Skeletal muscle cell (primary cell): ENCODE measurements at places on chromosomes 7 and 10.

GRCh38 chr7:131004371-131004770 is 270.4 kb upstream of the KLF14 start:
- no peak for DNase-seq

DNA sequence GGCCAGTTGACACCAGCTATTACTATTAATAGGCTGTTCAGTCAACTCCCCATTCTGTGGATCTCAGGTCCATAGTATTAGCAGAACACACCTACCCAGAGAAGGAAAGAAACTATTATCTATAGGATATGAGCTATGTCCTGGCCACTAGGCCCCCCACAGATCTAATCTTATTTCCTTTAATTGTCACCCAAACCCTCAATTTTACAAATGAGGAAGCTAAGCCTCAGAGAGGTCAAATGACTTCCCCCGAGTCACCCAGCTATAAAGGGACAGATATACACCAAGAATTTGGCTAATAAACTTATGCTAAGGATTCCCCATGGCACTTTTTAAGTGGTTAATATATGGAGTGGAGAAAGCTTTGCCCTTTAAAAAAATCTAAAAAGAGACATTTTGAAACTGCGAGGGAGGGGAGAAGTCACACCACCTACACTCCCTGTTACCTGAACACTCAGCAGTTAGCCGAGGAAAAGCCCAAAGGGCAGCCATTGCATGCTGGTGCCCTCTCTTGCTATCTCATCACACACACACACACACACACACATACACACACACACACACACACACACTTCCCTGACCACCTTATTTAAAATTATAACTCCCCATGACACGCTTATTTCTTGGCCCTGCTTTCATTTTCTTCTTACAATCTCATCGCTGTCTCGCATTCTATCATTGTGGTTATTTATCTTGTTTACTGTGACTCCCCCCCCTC is 157.0 kb upstream of the ADO start:
- no peak for DNase-seq

GRCh38 chr10:19817231-19817933 is 1.1 kb downstream of the PLXDC2 start:
- no peak for DNase-seq

- no peak for DNase-seq
Measured at GRCh38 chr10:129784891-129785290, 179.2 kb downstream of the EBF3 start.

- DNase-seq, result peak; percentile 66
Measured at GRCh38 chr7:17041324-17041723, 159.5 kb upstream of the AGR3 start.

GRCh38 chr10:73635781-73636180 is 5.5 kb downstream of the MYOZ1 start:
- no peak for DNase-seq

DNA sequence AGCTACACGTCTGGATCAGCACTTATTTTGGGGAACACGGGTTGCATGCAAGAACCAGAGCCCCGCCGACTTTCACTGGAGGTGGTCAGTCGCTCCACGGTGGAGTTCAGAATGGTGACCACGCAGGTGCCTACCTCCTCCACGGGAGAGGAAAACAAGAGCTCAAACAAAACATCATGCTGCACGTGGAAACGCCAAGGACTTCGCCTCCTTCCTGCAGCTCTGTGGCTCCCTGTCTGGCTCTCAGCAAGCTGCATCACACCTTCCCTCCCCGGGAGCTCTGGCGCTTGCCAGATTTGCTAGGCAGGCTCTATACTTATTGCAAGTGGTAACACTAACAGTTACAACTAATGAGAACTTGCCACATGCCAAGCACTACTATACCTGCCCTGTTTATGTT is 26.0 kb downstream of the GSDME start:
- no peak for DNase-seq

- DNase-seq, result no peak
Measured at GRCh38 chr10:11082526-11082925, 64.9 kb downstream of the CELF2 start.

- DNase-seq, result no peak
Measured at GRCh38 chr10:12769323-12770044, 232.0 kb downstream of the CCDC3 start.

- no peak for DNase-seq
Measured at GRCh38 chr10:75451831-75452230, 20.4 kb downstream of the LRMDA start.

GRCh38 chr7:4830176-4830575 is 31.7 kb downstream of the PAPOLB start:
- peak; percentile 8 for DNase-seq

DNA sequence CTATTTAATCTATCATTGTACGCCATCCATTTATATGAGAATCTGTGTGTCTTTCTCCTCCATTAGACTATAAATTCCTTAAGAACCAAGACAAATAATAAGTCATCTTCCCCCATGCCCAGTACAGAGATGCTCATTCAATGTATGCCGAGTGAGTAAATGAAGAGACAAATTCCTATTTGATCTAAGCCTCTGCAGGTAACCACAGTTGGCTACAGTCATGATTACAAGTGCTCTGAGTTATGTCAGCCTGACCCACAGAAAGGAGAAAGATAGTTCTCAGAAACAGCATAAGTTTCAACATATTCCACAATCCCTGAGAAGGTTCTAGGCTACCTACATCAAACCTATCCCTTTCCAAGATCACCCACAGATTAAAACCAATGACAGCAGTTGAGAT is 46.1 kb downstream of the MPP7 start:
- no peak for DNase-seq

DNA sequence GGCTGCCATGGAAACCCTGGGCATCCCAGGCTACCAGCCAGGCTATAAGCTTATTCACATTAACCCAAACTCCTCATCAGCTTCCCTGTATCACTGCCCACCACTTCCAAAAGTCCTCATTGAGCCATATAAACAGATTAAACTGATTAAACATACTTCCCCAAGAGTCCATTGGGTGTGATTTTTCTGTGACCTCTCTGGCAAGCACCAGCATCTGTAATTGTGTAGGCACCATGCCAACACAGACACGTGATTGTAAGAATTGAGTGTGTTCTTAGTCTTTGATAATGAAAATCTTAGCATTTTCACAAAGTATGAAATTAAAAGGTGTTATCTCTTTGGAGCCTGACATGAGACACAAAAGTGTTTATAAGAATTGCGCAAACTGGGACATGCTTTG is 679.3 kb downstream of the TYW1 start:
- DNase-seq, result no peak

DNA sequence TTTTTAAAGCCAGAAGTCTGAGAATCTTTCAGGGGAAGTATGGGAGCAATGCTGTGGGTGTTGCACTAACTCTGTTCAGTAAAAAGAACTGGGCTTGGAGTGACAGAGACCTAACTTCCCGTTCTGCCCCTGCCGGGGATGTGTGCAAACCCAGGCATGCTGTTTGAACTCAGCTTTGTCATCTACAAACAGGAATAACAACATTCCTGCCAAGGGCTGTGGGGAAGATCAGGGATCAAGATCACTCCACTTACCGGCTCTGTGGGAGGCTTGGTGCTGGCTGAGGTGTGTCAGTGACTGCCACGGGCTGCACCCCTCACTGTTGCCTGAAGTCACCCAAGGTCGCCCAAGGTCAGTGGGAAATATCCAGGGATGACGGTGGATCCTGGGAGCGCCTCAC is 23.1 kb upstream of the DRGX start:
- DNase-seq, result no peak

GRCh38 chr7:55369427-55370400 is 4.6 kb downstream of the LANCL2 start:
- DNase-seq, result peak; percentile 70

DNA sequence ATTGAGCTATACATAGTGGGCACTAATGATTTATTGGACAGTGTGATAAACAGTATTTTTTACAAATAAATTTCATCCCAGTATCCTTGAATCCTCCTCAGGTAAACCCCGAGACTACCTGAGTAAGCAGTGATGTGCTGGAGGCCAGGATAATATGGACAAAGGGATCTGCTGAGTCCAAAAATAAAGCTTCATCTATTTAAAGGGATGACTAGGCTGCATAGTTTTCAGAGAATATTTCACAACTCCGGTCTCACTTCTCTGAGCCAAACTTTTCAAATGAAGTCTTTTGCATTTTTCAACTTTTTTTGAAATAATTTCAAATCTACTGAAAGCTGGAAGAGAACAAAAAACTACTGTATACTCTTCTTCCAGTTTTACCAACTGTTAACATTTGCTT is 2.5 kb downstream of the ACTR3B start:
- DNase-seq, result no peak

DNA sequence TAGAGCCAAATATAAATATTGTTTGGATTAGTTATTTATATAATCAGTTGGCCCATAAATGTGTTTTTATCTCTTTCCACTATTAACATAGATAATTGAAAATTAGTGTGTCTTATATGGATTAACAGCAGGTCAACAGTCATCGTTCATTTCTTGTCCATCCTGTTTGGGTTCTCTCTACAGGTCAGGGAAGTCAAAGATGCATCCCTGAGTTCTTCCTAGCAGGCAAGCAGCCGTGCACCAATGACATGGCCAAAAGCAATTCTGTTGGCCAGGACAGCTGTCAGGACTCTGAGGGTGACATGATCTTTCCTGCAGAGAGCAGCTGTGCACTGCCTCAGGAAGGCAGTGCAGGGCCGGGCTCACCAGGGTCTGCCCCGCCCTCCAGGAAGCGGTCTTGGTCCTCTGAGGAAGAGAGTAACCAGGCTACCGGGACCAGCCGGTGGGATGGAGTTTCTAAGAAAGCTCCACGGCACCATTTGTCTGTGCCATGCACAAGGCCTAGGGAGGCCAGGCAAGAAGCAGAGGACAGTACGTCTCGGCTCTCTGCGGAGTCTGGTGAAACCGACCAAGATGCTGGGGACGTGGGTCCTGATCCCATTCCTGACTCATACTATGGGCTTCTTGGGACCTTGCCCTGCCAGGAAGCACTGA is 15.9 kb downstream of the FBH1 start:
- no peak for DNase-seq

DNA sequence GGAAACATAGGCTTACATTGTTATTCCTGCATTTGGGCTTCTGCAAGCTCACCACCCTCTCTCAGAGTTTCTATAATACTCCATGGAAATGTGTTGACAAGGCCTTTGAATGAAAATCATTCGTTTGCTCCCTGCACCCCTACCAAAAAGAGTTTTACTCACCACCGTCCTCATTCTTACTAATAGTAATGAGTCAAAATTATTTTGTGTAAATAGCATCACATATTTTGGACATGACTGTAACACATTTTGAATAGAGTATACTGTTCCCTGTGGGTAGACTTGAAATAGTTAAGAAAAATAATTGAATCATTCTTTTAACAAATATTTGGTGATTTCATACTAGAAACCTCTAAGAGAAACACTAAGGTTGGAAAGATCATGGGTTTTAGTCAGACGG is 84.6 kb downstream of the AKAP9 start:
- peak; percentile 8 for DNase-seq
